CD8-positive, alpha-beta memory T cell (primary cell): ENCODE measurements at places on chromosomes 1 and 21. TPM values are rescaled to one million over a fixed set of nuclear protein-coding genes. Genes with fewer than 3 reads are reported as not detected.

- DNase-seq: peak; percentile 45
- H3K4me1 ChIP-seq: peaks cover 23% of the 10 kb centered on the region
- H3K27ac ChIP-seq: peak overlapping the region; percentile 69
- H3K4me3 ChIP-seq: peak overlapping the region; percentile 95
- H3K27me3 ChIP-seq: no peaks in the 10 kb centered on the region
Observed at GRCh38 chr1:202811296-202812175, 782 bp downstream of the PCAT6 start.

DNA sequence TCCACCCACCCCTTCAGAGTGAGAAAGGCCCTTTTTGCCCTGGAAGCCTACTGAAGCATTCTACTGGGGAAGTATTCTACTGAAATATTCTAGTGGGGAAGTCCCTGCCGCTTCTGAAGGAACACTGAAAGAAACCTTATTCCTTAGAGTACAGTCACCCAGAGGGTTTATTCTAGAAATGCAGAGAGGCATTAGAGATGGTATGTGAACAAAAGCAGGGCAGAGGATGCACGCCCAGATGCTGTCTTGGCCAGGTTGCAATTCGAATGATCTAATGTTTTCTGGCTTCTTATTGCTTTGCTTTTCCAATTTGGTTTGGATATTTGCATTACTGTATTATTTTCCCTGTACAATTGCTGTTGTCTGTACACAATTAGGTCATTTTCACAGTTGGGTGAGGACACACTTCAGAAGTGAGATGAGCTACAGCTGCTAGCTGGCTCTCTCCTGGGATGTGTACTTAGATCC lies 37.1 kb downstream of the CCN1 start:
- no peaks in the 10 kb centered on the region for H3K4me1 ChIP-seq
- H3K27ac ChIP-seq: no peak overlapping the region
- no peak overlapping the region for H3K4me3 ChIP-seq

DNA sequence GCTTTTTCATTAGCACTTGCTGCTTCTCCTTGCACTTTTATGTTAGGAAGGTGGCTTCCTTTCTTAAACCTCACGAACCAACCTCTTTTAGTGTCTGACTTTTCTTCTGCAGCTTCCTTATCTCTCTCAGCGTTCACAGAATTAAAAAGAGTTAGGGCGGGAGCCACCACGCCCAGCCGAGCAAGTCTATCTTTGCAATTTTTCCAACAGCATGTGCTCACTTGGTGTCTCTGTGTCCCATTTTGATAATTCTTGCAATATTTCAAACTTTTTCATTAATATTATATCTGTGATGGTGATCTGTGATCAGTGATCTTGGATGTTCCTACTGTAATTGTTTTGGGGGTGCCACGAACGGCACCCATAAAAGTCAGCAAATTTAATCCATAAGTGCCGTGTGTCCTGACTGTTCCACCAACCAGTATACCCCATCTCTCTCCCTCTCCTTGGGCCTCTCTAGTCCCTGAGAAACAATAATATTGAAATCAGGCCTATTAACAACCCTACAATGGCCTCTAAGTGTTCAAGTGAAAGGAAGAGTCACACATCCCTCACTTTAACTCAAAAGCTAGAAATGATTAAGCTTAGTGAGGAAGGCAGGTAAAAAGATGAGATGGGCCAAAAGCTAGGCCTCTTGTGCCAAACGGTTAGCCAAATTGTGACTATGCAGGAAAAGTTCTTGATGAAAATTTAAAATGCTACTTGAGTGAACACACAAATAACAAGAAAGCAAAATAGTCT lies 15.9 kb upstream of the ITPKB start:
- DNase-seq: no peak
- no peak overlapping the region for H3K27ac ChIP-seq
- no peak overlapping the region for H3K4me3 ChIP-seq
- no peaks in the 10 kb centered on the region for H3K36me3 ChIP-seq
- no peaks in the 10 kb centered on the region for H3K27me3 ChIP-seq
- peaks cover 19% of the 10 kb centered on the region for H3K4me1 ChIP-seq

GRCh38 chr1:115430441-115431158 lies 92.6 kb upstream of the NGF start:
- H3K27ac ChIP-seq: no peak overlapping the region
- H3K36me3 ChIP-seq: no peaks in the 10 kb centered on the region
- no peak for DNase-seq
- no peak overlapping the region for H3K4me3 ChIP-seq

- H3K4me3 ChIP-seq: no peak overlapping the region
- no peaks in the 10 kb centered on the region for H3K27me3 ChIP-seq
- H3K27ac ChIP-seq: peak overlapping the region; percentile 84
Observed at GRCh38 chr1:15850471-15851001, 3.0 kb downstream of the SPEN start.

DNA sequence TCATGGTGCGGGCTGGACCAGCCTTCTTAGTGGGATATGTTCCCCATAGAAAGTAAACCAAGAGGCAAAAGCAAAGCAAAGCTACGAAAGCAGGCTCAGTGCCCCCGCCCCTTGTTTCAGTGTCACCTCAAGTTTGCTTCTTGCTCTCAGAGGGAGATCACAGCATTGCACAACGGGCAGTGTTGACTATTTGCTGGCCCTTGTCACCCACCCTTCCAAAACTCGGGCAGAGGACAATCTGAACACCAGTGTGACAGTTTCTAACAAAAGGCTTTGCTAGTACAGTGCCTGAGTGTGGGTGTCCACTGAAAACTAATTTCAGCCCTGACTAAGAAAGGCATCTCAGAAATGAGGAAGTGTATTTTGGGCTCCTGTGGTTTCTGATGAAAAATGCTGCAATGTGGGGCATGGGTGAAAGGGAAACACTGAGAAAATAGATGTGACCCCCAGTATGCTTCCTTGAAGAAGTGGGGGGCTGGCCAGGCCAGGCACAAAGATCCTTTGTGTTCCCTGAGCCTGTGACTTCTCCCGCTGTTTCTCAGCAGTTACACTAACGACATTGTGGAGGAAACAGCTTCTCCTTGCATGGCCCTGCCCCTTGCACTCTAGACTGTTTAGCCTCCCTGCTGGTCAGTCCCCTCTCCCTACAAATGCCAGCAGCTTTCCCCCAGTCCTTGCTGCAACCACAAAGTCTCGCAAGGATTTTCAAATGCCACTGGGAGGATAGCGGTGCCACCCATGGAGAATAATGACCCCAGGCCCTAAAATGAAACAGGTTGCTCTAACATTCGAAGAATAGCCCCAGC lies 33.3 kb upstream of the KCNE1 start:
- H3K4me1 ChIP-seq: no peaks in the 10 kb centered on the region
- no peak overlapping the region for H3K27ac ChIP-seq
- no peaks in the 10 kb centered on the region for H3K27me3 ChIP-seq
- no peaks in the 10 kb centered on the region for H3K36me3 ChIP-seq
- no peak overlapping the region for H3K4me3 ChIP-seq
- no peak for DNase-seq

- no peak overlapping the region for H3K4me3 ChIP-seq
- no peaks in the 10 kb centered on the region for H3K27me3 ChIP-seq
- no peaks in the 10 kb centered on the region for H3K4me1 ChIP-seq
- peaks cover 6% of the 10 kb centered on the region for H3K36me3 ChIP-seq
Observed at GRCh38 chr1:54848134-54848948, 38.7 kb downstream of the DHCR24 start.

- no peak for DNase-seq
- no peaks in the 10 kb centered on the region for H3K27me3 ChIP-seq
- no peak overlapping the region for H3K27ac ChIP-seq
- no peak overlapping the region for H3K4me3 ChIP-seq
- no peaks in the 10 kb centered on the region for H3K36me3 ChIP-seq
- no peaks in the 10 kb centered on the region for H3K4me1 ChIP-seq
Observed at GRCh38 chr1:68954841-68955240, 458.0 kb upstream of the DEPDC1 start.

DNA sequence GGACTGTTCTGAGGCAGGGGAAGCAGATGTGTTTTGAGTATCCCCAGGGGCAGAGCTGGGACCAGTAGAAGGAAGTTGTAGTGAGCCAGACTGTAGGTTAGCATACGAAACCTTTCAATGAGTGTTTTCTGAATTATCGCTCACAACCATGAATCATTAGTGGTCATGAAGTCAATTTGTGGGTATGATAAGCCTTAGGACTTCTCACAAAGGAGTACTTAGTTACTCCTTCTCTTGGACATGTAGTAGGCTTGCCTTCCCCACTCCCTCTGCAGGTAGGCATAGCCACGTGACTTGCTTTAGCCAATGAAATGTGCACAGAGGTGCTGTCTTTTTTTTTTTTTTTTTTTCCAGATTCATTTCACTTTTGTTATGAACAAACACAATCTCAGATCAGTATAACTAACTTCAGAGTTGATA lies 23.9 kb upstream of the FAAH start:
- no peaks in the 10 kb centered on the region for H3K27me3 ChIP-seq
- no peaks in the 10 kb centered on the region for H3K4me1 ChIP-seq
- H3K36me3 ChIP-seq: no peaks in the 10 kb centered on the region
- H3K4me3 ChIP-seq: no peak overlapping the region
- DNase-seq: no peak
- H3K27ac ChIP-seq: no peak overlapping the region

OXCT2 gene
- 2.3 TPM for total RNA-seq

OBSCN gene
- 13.6 TPM for total RNA-seq

HTR6 gene
- not detected for total RNA-seq

FCGR2B gene
- total RNA-seq: 0.07 TPM

GPR3 gene
- 3.3 TPM for total RNA-seq
